Putamen (tissue), 1 donor: ENCODE measurements at places on chromosomes 16 and 17.

DNA sequence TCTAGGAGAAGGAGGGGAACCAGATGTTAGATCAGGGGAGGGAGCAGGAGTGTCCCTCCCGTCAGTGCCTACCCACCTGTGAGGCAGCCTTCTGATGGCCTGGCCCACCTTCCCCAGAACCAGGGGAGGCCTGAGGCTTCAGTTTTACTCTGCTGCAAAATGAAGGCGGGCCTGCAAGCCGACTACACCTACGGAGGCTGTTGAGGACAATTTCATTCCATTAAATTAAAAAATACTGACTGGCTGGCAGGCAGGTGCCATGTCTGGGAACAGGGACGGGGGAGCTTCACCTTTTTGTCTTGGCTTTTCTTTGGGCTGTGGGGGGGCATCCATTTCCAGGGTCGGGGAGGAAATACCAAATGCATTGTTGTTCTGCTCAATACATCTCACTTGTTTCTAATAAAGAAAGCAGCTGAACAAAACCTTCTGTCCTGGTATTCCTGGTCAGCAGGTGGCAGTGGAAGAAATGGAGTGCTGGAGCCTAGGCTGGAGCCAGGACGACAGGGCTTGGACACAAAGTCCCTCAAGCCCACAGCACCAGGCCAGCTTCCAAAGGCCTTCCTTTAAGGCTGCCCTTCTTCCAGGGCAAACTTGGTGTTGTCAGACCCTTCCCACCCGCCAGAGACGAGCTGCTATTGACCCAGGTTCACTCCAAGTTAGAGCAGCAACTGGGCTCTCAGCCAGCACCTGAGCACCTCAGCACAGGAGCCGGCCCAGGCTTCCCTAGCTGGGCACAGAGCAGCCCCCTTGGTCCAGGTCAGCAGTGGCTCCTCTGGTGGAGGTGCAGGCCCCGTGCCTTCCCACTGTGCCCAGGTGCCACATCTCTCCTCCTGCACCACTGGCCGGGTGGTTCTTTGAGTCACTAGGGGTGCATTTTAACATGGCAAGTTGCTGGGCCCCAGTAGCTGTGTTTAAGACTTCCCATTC lies 23.5 kb downstream of the PLCD3 start:
- DNase-seq: no peak

- no peak for DNase-seq
Observed at GRCh38 chr17:61411261-61412142, 11.9 kb downstream of the TBX2 start.

- DNase-seq: no peak
Observed at GRCh38 chr16:82091241-82091640, 56.2 kb downstream of the HSD17B2 start.

GRCh38 chr17:47757386-47757785 lies 24.4 kb downstream of the TBX21 start:
- no peak for DNase-seq

GRCh38 chr17:9004961-9005285 lies 16.4 kb upstream of the NTN1 start:
- DNase-seq: no peak

DNA sequence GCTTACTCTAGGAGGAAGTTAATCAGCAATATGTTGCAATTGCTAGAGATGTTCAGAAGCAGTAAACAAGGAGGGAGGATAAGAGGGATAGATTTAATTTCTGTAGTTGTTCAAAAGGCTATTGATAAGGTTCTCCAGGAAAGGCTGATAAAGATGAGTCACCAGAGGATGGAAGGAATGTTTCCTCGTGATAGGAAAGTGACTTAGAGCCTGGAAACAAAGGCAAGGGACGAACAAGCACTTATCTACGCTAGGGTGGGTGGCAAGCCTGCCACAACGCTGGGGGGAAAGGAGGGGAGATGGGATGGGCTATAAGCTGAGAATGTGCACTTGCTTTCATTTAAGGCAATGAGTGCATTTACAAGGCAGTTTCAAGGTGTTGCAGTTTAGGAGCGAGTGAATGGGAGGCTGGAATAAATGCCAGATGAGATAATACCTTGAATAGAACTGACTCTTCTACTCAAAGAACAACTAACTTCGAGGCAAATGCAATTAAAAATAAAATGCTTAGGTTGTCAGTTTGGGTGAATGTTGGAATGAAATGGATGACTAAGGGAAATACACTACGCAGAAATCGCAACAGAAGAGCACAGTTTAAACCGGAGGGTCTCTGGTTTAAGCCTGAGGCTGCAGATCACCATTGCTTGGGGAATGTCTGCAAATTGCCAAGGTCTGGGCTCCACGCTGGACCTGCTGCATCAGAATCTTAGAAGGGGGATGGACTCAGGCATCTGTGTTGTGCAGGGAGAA lies 76.0 kb upstream of the RBBP6 start:
- no peak for DNase-seq

GRCh38 chr17:81869221-81870130 lies 1.7 kb downstream of the ARHGDIA start:
- no peak for DNase-seq

DNA sequence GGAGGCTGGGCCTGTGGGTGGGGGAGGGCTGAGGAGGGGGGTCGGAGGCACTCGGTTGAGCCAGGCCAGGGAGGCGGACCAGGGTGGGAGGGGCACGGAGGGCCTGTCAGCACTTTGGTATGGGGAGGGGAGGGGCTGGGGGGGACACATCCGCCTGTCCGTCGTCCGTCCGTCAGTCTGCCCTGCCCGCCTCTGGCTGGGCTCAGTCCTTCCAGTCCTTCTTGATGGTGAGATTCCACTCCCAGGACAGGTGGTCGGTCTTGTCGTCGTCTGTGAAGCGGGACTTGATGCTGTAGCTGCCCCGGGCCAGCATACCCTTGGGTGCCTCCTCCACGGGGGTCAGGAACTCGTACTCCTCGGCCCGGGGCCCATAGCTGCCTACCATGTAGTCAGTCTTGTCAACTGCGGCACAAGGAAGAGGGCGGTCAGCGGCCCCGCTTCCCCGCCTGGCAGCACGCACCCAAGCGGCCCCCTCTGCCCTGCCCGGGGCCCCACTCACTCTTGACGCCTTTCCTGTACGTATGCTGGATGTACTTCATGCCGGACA lies 2.4 kb downstream of the ARHGDIA start:
- DNase-seq: no peak

GRCh38 chr17:72930031-72930430 lies 162.5 kb downstream of the SLC39A11 start:
- no peak for DNase-seq

DNA sequence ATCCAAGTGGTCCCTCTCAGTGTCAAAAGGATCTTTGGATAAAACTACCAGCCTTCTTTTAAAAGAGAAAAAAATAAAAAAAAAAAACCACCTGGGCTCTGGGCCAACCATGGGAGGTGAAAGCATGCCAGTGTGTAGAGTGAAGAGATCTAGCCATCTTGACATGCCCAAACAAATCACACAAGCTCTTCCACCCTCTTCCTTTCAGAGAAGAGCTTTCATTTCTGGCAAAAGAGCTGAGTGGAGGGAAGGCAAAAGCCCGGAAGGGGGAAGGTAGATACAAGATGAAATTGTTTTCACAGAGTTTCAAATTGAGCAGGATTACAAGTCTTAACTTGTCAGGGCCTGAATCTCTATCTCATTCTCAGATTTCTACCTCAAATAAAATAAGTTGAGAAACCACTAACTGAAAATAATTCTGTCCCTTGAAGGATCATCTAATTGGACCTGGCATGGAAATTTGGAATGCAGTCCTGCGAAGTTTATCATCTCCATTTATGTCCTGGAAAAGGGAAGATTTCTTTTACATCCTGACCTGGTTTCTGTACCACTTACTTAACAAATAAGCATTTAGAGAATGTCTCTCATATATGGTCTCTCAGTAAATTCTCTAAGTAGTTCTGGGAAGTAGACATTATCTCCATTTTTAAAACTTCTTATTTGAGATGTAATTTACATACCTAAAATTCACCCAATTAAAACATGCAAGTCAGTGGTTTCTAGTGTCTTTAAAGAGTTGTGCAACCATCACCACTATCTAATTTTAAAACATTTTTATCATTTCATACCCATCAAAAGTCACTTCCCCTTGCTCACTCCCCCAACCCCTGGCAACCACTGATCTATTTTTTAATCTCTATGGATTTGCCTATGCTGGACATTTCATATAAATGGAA lies 93.7 kb downstream of the TANGO6 start:
- DNase-seq: no peak

- DNase-seq: no peak
Observed at GRCh38 chr17:39607057-39607850, 466 bp downstream of the NEUROD2 start.

DNA sequence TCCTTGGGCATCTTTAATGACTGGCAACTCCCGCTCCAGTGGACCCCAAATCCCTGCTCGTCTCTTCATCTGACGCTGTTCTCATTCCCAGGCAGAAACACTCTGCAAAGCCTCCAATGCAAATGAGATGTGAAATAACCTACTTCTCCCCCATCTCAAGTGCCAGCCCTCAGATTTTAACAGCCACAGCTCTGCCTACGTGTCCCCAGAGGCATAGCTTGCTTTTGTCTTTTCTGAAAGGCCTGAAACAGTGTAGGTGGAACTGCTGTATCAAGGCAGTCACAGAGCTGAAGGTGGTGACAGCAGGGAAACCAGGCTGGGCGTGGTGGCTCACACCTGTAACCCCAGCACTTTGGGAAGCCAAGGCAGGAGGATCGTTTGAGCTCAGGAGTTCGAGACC lies 14.7 kb downstream of the RPH3AL start:
- DNase-seq: peak; percentile 76

DNA sequence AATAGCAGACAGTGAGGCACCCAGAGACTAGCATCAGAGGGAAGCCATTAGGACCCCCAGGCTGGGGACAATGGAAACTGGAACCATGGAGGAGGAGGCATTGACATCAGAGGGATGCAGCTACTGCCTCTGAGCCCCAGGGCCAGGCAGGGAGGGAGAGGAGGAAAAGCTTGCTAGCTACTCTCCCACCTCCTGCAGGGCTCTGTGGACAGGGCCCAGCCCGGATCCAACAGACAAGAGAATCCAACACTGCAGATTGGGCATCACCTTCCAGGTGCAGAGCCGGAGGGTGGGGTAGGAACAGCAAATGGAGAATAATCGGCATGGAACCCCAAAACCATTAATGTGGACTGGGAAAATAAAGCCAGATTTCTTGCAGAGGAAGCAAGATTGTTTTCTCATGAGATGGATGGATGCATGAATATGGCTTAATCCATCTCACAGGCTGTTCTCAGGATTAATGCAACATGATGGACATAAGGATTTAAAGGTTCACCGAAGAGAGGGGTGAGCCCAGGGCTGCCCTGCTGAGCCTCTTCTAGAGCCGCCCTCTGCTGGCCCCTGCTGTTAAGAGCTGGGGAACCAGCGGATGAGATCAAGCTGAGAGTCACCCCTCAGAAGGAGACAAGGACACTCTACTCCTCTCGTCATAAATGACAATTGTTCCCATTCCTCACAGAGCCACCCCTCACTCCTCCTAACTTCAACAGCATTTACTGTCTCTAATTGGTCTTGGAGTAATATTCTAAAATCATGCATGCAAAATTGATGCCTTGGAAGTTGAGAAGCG lies 48.8 kb downstream of the DNAH3 start:
- no peak for DNase-seq

GRCh38 chr17:50074227-50074626 lies 18.3 kb downstream of the ITGA3 start:
- DNase-seq: no peak

- no peak for DNase-seq
Observed at GRCh38 chr16:83200005-83200779, 573.4 kb downstream of the CDH13 start.

DNA sequence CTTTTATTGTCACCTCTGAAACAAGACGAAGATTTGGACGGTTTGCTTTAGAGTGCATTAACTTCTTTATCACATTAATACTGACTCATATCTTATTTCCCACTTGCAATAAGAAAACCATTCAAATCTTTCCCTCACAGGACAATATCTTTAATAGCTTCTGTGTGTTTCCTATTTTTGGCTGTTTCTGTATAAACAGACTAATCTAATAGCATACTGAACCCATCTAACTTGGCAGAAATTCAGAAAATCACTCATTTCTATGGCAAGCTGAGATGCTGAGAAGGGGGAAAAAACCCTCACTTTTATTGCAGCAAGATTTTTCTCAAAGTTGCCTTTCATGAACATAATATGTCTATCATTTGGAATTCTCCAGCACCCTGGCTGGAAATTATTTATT lies 524.9 kb downstream of the WWOX start:
- DNase-seq: no peak

DNA sequence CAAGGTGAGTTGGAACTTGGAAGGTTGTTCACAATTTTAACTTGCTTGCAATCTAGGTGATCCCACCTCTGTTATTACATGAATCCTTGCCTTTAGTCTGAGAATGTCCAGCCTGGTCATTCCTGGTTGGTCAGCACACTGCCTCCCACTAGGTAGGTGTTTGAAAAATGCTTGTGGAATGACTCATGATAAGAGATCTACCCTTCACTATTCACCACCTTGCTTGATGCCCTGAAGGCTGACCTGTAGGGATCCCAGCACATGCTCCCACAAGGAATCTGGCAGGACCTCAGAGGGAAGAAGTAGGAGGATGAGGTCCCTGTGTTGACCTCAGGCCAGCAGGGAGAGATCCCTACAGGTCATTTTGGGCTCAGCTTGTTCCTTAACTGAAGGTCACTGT lies 30.2 kb upstream of the ABCA3 start:
- no peak for DNase-seq

DNA sequence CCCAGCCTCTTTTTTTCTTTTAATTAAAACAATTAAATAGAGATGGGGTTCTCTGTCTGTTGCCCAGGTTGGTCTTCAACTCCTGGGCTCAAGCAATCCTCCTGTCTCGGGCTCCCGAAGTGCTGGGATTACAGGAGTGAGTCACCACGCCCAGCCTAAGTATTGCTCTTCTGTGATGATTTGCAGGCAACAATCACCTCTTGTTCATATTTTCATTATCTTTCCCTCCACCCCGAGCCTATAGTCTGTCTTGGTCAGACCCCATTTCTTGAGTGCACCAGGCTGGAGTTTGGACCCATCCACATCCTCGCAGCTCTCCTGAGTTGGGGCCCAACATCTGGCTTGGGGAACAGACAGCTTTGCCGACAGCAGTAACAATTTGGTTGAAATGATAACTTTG lies 4.3 kb upstream of the SPN start:
- no peak for DNase-seq

- no peak for DNase-seq
Observed at GRCh38 chr17:61481421-61481820, 29.2 kb downstream of the TBX4 start.

GRCh38 chr17:53942436-53942835 lies 119.7 kb downstream of the KIF2B start:
- DNase-seq: no peak

DNA sequence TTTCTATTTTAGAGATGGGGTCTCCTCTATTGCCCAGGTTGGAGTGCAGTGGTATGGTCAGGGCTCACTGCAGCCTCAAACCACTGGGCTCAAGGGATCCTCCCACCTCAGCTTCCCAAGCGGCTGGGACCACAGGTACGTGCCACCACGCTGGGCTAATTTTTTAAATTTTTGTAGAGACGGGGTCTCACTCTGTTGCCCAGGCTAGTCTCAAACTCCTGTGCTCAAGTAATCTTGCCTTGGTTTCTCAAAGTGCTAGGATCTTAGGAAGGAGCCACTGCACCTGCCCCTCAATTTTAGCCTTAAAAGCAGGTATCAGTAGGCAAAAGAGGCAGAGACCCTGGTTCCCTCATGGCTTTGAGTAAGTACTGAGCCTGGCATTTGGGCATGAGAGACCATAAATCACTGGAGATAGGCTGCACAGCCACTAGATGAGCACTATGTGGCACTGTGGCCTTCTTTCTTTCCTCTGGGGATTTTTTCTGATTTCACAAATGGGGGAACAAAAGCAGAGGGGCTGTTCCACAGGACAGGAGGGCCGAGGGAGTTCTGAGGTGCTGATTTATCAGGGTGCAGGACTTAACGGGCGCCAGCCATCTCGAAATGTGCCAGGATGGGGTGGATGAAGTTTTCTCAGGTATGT lies 82.2 kb downstream of the PLXDC1 start:
- DNase-seq: no peak
